ENCODE measurements at places on chromosomes 1 and 21. TPM values are rescaled to one million over a fixed set of nuclear protein-coding genes. Genes with fewer than 3 reads are reported as not detected.

DNA sequence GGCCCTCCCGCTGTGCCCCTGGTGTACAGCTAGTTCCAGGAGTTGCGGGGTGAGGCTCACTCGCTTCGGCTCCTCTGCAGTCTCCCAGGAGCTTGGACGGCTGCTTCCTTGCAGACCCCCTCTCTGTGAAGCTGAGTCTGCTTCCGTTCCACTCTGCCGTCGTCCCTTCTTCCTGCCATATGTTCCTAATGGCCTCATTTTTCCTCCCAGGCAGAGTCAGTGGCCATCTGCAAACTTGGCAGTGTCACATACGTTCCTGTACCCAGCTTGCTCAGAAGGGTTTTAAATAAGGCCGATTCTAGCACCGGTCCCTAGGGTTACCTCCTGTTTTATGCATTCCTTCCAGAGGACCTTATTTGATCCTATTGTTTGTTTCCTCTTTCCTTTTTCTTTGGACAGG is 21.3 kb downstream of the ACTL8 start:
- no peak for DNase-seq
- H3K27ac ChIP-seq = no peak overlapping the region
- peaks cover 27% of the 10 kb centered on the region for H3K27me3 ChIP-seq

DNA sequence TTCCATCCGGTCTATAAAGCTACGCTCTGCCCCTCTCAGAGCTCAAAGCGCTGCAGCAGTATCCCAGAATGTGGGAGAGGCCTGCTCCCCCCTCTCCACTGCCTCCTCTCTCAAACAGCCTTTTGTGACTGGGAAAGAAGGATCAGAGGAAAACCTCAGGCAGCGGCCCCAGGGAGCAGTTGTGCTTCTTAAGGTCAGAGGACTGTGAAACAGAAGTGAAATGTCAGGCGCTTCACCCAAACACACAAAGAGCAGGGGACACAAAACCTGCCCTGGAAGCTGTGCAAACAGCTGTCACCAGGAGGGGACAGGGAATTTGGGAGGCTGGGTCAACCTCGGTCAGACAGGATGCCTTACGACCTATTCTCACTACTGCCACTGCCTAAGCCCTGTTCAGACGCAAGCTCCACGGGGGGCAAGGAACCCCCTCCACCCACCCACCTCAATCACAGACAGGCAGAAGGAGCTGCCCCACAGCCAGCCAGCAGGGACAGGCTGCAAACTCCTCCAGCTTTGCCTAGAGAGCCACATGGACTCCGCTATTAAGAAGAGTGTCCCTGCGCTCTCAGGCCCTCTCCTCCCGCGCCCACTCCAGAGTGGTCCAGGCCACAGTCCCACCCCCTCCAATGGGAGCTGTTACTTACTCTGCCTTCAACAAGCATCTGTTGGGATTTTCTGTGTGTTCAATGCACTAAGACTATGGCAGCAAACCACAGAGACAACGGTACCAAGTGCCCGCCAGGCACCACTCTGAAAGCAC is 14.6 kb downstream of the SSBP3 start:
- H3K27ac ChIP-seq = peak overlapping the region; percentile 19
- H3K36me3 ChIP-seq = peaks cover 11% of the 10 kb centered on the region
- H3K27me3 ChIP-seq = no peaks in the 10 kb centered on the region
- peak; percentile 89 for DNase-seq

DNA sequence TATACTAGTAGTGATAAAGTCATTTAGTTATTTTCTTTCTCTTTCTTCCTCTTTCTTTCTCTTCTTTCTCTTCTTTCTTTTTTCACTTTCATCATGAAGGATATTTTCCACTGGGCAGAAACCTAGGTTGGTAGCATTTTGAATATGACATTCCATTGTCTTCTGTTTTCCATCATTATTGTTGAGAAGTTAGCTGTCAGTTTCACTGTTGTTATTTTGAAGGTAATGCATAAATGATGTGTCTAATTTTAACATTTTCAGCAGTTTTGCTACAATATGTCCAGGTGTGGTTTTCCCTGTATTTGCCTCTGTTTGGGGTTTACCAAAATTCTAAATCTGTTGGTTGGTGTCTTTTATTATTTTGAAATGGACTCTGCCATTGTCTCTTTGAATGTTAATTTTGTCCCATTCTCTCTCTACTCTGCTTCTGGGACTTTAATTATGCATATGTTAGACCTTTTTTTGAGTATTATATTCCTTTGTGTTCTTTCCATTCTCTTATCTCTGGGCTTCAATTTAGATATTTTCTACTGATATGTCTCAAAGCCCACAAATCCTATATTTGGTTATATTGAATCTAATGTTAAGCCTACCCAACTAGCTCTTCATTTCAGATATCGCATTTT is 96.7 kb downstream of the HFM1 start:
- H3K27ac ChIP-seq = no peak overlapping the region
- no peak overlapping the region for H3K4me3 ChIP-seq
- no peaks in the 10 kb centered on the region for H3K4me1 ChIP-seq

Gene C1orf185
- total RNA-seq = not detected

Gene GRHL3
- not detected for total RNA-seq

All from SJCRH30 (cell line).